Kidney glomerular epithelial cell (primary cell): ENCODE measurements at places on chromosomes 7 and 10.

GRCh38 chr7:36301914-36302771 lies 87.5 kb upstream of the ANLN start:
- peak; percentile 40 for DNase-seq

- no peak for DNase-seq
Observed at GRCh38 chr7:28383975-28384374, 28.3 kb upstream of the CREB5 start.

DNA sequence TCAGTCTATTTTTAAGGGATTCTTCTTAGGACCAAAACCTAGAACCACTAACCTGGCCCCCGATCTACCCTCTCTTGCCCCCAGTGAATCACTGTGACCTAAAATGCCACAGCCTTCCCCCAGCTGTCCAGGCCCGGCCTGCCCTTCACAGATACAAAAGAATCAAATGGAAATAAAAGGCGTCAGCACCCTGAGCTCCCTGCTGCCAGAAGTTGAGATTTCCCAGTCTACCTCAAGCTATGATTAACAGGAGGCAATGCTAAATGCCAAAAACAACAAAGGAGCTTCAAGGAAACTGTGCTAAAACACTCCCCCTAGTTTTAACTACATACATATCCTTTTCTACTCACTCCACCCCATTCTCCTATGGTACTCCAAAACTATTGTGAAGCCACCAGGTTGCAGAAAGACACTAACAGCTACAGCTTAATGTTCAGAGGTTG lies 67.8 kb downstream of the GSAP start:
- peak; percentile 95 for DNase-seq

- DNase-seq: no peak
Observed at GRCh38 chr7:139744768-139745677, 32.8 kb downstream of the HIPK2 start.

DNA sequence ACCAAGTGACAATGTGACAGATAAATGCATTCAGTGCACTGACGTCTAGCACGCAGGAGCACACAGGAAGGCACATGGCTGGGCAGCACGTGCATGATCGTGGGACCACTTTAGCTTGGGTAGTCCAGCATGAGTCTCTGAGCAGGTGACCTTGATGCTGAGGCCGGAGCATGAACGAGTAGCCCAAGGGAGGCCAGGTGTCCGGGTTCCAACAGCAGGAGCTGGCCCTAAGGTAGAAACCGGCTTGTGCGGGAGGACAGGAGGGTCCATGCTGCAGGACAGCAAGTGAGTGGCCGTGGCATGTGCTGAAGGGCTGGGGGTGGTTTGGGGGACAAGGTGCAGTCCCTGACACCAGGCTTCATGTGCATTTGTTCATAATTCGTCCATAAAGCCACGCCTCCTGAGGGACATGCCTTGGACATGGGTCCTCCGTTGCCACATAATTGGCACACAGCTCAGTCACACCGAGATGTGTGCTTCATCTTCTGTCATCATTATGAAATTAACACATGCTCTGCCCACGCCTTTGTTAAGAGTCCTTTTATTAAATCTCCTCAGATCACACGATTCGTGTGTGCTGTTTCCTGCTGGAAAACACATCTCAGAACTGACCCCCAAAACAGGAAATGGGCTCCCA lies 3.1 kb upstream of the STK32C start:
- DNase-seq: no peak

GRCh38 chr10:16381083-16381482 lies 55.7 kb upstream of the PTER start:
- DNase-seq: peak; percentile 89

GRCh38 chr7:96199421-96199820 lies 122.5 kb downstream of the SLC25A13 start:
- DNase-seq: no peak

GRCh38 chr10:94641480-94641879 lies 42.0 kb upstream of the CYP2C18 start:
- peak; percentile 39 for DNase-seq

- no peak for DNase-seq
Observed at GRCh38 chr10:29628311-29628710, 6.5 kb downstream of the SVIL start.

DNA sequence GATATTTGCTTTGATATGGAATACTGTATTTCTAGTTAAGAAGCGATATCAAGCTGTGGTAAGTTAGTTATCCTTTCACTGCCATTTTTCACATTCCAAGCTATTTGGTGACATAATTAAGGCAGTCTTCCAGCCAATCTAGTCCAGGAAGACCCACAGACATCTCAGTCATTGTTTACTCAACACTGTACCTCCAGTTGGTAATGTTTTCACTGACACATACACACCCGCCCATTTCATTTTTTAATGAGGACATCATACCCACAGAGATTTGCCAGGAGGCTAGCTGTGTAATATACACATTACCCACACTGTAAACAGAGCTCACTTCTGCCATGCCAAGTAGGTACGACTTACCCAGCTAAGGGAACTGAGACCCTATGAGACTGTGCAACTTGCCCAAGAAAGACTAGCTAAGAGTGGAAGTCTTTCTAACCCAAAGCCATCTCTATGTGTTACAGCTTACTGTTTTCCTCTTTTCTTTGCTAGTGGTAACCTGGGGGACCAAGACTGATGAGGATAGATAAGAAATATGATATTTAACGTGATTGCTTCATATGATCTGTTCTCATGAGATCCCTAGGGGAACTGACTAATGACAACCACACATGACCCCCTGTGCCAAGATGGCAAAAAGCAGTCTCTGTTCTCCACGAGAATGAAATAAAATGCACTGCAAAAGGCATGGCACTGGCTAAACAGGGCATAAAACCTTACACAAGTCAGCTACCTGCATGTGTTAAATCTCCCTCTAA lies 179.0 kb downstream of the DGKI start:
- DNase-seq: peak; percentile 99

- no peak for DNase-seq
Observed at GRCh38 chr7:92423710-92424131, 23.6 kb upstream of the GATAD1 start.

DNA sequence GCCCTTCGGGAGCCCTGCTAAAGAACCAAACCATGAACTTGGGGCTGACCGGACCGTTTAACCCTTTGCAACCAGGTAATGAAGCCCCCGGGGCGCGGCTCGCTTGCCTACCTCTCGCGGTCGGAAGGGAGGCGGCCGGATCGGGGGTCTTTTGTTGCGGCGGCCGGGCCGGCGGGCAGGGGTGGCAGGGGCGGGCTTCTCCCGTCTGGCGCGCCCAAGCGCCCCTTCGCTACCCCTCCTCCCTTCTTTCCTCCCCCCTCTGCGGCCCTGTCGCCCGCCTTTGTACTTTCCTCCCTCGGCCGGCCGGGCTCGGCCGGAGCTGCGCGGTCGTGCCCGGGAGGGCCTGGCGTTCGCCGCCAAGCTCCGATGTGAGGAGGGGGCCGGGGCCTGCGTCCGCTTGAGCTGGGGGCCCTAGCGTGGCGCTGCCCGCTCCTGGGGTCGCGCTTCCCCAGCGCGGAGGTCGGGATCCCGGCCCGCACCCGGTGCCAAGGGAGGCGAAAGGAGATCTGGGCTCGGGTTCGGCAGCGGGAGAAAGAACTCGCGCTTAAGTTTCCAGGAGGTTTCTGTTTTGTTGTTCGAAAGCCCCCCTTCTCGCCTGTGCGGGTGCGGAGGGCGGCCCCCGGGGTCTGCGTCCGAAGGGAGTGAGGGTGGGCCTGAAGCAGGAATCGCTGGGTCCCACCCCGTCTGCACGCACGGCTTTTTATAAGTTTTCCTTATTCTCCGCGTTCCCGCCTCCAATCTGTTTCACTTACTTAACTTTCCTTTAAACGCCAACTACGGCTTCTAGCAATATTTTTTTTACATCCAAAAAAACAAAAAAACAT lies 436.8 kb upstream of the GALNT17 start:
- DNase-seq: no peak

DNA sequence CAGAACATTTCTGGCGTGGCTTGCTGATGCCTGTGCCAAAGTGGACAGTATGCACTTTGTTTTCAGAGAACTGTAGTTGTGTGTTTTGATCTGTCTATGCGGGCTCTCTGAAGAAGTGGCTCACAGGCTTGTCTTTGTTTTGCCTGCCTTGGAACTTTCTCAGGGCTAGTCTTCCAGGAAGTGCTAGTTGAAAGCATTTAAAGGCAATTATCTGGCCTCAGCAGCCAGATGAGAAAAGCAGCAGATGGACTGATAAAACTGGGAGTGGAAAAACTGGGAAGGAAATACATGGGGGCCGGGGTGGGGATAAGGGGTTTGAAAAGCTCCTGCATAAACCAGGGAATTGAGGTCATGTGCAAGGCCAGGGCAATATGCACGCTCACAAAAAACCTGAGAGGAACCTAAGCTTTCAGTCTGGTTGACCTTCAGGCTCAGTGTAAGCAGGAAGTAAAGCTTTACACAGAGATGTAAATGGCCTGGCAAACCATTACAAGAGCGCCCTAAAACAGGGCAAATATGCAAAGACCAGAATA lies 94.5 kb downstream of the ZNF33B start:
- DNase-seq: no peak

DNA sequence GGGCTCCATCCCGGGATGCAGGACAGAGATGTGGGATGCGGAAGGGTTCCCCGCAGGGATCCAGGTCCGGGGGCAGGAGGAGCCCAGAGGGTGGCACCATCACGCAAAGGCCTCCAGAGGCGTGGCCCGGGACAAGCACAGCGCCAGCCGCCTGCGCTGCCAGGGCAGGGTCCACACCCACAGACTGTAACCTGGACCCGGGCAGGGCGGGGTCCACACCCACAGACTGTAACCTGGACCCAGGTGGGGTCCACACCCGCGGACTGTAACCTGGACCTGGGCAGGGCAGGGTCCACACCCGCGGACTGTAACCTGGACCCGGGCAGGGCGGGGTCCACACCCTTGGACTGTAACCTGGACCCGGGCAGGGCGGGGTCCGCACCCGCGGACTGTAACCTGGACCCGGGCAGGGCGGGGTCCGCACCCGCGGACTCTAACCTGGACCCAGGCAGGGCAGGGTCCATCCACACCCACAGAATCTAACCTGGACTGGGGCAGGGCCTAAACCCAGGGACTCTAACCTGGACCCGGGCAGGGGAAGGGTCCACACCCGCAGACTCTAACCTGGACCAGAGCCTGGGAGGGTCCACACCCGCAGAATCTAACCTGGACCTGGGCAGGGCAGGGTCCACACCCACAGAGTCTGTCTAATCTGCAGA lies 37.5 kb upstream of the SUN1 start:
- no peak for DNase-seq

GRCh38 chr10:2839081-2839725 lies 228.1 kb upstream of the PFKP start:
- DNase-seq: peak; percentile 41
